ENCODE measurements at places on chromosomes 12 and 14.

GRCh38 chr12:93025145-93026103, 96.3 kb upstream of the EEA1 start:
- peak; percentile 0 for DNase-seq

- no peak for DNase-seq
Measured at GRCh38 chr14:91295851-91296796, 51.6 kb upstream of the GPR68 start.

- DNase-seq = no peak
Measured at GRCh38 chr12:116975779-116976393, 65.1 kb downstream of the FBXW8 start.

DNA sequence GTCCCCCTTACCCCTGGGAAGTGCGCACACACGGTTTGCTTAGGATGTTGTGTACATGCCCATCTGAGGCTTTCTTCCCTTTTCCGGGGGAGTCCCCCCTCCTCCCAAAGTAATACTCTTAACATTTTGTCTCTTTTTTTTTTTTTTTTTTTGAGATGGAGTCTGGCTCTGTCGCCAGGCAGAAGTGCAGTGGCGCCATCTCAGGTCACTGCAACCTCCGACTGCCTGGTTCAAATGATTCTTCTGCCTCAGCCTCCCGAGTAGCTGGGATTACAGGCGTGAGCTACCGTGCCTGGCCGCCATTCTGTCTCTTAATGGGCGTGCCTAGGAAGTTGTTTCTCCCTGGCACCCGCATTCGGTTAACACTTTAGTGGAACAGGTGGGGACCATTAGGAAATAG, 4.5 kb upstream of the GMFB start:
- no peak for DNase-seq

GRCh38 chr12:113537751-113538087, 66.0 kb upstream of the LHX5 start:
- no peak for DNase-seq

GRCh38 chr12:5480938-5481303, 49.0 kb downstream of the NTF3 start:
- DNase-seq = no peak

DNA sequence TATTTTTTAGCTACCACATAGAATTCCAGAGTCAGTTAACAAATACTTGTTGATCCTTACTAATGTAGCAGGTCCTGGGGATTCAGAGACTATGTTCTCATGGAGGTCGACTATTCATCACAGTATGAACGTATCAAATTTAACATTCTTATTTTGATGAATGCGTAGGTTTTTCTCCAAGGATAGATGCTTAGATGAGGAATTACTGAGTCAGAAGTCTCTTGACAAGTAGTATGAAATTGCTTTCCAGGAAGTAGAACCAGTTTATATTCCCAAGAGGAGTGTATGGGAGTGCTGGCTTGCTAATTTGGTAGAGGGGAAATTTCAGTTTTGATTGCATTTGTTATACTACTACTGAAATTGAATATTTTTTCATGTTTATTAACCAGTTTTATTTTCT, 42.8 kb upstream of the CRADD start:
- no peak for DNase-seq

GRCh38 chr14:68282479-68283377, 463.1 kb downstream of the RAD51B start:
- no peak for DNase-seq

- DNase-seq = no peak
Measured at GRCh38 chr12:75646329-75647210, 135.2 kb upstream of the KRR1 start.

DNA sequence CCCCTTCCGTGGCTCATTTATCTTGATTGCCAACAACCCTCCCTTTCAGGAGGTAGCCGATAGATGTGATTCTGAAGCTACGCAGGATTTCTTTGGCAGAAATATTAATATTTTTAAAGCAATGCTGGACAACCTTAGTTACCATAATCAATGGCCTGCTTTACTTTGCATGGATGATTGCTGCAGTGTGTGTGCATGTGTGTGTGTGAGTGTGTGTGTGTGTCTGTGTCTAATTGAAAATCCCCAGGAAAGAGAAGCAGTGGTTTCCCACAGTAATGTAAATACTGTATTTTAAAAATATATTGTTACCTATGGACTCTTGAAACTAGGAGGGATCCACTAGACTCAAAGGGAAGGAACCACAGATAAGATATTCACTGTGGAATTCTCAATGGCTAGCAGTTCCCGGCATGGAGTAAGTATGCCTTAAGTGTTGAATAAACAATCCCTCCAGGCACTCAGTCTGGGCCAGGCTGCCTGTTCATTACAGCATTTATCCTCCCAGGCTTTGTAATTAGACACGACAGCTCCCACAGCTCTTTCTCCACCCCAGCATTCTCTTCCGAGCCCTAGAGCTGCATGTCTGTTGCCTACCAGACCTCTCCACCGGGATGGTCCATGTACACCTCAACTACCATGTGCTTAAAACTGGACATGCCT, 22.5 kb upstream of the C14orf132 start:
- DNase-seq = no peak

- DNase-seq = no peak
Measured at GRCh38 chr14:77203611-77204458, 22.2 kb downstream of the TMEM63C start.

GRCh38 chr14:97912217-97912616, 1115.0 kb downstream of the VRK1 start:
- DNase-seq = no peak

DNA sequence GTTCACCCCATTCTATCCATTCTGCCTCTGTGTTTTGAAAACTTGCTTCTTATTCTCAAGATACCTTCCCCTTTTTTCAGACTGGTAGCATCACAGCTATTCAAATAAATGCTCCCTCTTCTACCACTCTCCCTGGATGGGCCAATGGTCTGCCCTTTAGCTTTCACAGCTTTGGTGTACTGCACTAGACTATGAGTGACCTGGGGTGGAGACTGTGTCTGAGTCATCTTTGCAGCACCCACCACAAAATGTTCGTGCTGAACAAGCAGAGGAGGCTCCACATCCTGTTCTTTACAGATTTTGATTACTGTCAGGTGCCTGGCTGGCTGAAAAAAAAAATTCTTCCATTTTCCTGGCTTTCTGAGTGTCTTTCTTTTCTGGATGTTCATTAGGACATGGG, 1104.1 kb upstream of the TMEM132C start:
- DNase-seq = no peak

DNA sequence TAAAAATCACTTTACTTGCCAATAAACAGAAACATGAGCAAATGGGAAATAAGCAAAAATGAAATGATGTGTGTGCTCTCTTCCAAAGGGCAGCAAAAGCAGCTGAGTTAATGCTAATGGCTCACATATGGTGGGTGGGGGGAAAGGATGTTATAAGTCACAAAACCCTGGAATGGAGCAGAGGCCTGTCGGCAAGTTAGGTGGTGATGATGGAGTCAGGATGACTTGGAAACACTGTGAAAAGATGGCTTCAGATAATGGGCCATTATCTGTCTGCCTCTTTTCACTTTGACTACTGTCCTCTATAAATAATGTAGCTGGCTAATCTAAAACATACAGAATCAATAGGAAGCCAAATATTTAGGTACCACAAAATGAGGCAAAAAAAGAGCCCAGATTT, 228.7 kb downstream of the APAF1 start:
- DNase-seq = no peak

DNA sequence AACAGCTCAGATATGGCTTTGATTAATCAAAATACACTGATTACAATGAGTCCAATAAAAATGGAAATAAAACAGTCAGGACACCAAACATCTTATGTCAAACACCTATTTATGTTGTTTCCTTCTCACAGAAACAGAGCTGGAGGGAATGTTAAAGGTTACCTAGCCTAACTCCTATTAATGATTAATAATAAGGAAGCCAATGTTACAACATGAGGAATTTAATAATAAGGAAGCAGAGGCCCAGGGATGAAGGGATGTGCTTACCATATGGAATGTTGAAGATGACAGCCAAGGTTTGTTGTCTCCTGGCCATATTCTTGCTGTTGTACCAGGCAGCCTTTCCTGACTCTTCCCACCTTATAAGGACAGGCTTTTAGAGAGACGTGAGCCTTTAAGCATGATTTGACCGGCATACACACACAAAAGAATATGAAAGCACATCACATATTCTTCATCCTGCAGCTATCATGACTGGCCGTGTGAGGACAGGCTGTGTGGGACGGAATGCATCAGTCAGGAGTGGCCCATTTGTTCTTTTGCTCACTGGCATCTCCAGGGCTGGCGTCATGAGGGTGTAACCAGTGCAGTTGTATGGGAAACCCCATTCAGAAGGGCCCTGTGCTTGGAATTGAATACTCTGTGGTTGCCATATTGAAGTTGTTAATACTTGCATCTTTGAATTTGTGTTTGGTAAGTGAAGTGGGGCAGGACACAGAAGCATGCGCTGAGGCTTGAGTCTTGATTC, 3.1 kb upstream of the GPRC5D start:
- DNase-seq = no peak

DNA sequence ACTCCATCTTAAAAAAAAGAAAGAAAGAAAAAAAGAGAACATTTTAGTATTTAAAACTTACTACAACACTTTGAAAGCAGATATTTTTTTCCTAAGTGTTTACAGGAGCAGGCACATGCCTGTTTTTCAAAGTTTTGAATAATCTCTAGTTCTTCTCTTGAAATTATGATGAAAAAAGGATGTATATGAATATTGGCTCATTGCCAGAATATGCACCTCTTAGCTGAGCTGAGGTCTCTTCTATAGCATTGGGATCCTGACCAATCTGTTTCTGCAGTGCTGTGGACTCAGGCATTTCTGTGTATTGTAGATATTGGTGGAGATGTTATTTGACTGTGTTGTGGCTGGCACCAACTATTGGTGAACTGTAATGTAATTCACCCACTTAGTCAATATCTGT, 15.0 kb downstream of the TECPR2 start:
- DNase-seq = no peak

DNA sequence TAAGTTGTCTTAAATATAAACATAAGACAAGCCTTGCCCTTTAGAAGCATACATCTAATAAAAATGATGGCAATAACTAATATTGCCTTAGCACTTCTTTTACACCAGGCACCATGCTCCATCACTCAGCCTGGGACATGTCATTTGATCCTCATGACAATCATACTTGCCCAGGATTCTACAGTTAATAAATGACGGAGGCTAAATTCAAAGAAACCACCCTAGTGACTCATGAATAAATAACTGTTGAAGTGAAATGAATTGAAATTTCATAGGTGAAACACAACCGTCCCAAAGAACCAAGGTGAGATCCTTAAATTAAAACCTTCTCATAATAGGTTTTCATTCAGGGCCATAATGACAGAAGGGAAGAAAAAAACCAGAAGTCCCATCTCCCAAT, 89.5 kb downstream of the GRIN2B start:
- no peak for DNase-seq

- DNase-seq = no peak
Measured at GRCh38 chr12:120470150-120470784, 719 bp upstream of the SRSF9 start.

- no peak for DNase-seq
Measured at GRCh38 chr14:60154671-60155070, 10.5 kb downstream of the DHRS7 start.

DNA sequence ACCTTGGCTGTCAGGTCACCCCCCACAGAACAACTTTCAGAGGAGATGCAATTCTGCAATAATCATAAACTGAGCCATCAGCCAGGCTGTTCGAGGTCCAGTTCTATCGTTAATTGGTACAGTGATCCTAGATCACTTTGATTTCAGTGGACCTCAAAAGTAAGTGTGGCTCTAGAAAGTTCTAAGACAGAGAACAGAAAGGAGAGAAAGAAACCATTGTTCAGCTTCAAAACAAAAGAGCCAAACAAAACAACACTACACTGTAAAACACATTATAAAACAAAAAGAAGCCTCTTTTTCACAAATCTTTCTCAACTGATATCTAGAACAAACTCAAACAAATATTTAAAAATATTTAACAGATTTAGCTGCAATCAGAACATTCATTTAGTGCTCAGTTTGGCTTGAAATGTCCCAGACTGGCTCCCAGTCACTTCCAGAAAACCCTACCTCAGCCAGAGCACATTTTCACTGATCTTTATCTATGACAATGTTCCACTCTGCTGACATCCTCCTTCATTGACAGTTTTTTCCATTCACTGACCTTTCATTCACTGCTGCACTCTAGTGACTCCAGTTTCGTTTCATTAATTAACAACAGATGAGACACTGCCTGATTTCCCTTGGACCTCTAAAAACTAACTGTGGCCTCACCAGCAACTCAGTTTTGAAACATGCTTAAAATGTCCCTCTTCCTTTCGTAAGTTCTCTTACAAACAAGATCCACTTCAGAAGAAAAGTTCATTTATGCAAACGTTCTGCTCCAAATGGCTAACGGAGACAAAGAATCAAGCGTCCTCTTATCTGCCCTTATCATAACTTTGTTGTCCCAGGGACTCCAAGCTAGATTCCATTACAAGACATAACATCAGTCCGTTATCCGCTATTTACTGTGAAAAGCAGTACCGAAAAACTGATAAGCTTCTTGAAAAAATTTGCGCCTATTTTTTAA, 56.8 kb downstream of the DUSP16 start:
- peak; percentile 34 for DNase-seq

DNA sequence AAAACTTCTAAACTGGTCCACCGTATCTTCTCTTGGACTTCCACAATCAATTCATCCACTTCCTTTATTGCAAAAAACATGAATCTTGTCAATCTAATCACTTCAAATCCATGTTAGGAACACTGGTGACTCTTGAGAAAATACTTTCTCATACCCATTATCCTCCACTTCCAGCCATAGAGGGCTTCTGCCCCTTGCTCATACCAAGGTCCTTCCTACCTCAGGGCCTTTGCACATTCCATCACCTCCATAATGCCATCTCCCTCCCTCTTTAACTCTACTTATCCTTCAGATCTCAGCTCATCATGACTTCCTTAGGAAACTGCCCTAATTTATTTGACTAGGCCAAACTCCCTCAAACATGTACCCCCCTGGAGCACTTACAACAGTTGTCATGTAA, 16.6 kb downstream of the STXBP6 start:
- no peak for DNase-seq

DNA sequence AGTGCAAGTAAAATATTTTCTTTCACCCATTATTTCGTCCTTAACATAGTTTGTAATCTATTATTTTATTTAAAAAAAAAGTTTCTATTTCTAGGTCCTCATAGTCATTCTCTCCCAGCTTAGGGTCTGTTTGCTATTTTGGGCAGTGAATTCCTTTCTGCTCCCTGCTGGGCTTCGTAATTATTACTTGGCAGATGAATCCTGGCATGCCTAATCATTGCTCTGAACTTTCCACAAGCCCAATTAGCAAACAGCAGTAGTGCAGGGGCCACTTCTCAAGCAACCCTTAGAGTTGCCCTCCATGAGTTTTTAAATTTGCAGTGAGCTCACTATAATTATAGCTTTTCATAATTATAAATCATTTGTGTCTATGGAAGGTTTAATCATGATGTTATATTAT, 1378.3 kb upstream of the SEL1L start:
- no peak for DNase-seq

Data from amniotic stem cell (primary cell).